ENCODE measurements at places on chromosomes 6 and 20.

DNA sequence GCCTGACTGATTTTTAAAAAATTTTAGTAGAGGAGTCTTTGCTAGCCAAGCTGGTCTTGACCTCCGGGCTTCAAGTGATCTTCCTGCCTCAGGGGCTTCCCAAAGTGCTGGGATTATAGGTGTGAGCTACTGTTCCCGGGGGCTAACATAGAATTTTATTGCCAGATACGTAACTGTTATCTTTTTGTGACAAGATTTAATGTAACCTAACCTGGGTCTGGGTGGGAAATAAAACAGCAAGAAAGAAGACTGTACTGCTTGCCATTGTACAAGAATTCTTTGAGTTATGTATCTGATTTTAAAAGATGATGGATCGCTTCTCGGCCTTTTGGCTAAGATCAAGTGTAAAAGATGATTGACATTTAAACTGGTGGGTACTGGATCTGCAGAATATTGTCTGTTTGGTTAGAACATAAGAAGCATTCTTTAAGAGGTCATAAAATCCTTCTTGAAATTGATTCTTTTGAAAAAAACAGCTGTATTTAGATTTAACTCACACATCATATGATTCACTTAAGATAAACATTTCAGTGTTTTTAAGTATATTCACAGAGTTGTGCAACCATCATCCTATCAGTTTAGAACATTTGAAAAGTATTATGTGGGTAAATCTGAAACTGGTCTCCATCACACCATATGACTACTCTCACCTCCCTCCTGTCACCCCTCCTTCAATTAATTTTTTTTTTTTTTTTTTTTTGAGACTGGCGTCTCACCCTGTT lies 21.6 kb downstream of the TPX2 start:
- no peak for DNase-seq

GRCh38 chr20:63087872-63088680 lies 81.3 kb upstream of the BHLHE23 start:
- DNase-seq, result no peak

- DNase-seq, result no peak
These were observed 127.3 kb downstream of the RTN4IP1 start for GRCh38 chr6:106501960-106502371.

DNA sequence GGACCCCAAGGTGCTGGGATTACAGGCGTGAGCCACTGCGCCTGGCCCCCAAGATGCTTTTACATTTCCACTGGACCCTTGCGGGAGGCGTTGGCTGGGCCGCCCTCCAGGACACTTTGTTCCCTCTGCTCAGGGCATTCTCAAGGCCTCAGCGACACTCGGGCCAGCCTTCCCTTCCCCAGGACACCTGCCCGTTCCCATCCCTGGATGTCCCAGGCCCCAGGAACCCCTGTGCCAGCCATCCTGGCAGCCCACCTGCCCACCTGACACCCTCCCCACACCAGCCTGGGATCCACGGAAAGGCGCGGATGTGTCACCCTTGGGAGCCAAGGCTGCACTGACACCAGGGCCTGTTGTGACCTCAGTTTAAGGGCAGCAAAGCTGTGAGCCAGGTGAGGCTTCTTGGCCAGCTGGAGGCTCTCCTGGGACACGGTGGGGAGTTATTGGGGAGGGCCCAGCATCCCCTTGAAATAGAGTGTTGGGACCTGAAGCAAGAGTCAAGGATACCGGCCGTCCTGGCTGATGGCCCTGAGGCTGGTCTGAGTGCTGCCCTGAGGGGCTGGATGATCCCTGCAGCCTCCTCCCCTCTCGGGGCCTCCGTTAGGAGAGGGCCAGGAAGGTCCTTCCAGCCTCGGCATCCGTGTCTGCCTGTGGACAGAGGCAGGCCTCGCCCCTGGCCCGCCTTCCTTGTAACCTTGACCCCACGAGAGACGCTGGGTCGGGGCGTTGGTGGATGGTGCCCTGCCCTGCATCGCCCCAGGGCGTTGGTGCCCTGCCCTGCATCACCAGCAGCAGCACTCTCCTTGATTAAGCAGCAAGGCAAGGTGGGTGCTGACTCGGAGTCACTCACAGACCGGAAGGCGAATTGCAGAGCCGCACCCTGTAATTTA lies 84.2 kb upstream of the BHLHE23 start:
- no peak for DNase-seq

DNA sequence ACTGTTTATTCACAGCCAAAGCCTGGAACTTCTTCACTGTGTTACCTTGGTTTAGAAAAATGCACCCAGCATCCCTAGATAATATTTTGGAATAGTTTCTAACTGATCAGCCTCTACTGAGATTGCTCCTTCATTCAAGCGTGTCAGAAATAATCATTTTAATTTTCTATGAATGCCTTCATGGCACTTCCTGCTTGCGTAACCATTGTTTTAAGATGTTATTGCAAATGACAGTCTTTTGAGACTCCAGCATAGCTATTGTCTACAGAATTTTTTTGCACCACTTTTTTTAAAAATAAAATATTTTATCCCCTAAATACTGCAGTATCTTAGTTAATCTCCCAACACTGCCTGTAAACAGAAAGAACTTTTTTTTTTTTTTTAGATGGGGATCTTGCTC lies 213.1 kb downstream of the PHACTR1 start:
- DNase-seq, result no peak

GRCh38 chr20:7926323-7926722 lies 13.9 kb downstream of the HAO1 start:
- no peak for DNase-seq

GRCh38 chr6:10315034-10315433 lies 99.8 kb downstream of the TFAP2A start:
- no peak for DNase-seq

- no peak for DNase-seq
These were observed 17.3 kb downstream of the BPHL start for GRCh38 chr6:3135668-3136291.

- no peak for DNase-seq
These were observed 24.5 kb downstream of the ACSS1 start for GRCh38 chr20:25033265-25033923.

DNA sequence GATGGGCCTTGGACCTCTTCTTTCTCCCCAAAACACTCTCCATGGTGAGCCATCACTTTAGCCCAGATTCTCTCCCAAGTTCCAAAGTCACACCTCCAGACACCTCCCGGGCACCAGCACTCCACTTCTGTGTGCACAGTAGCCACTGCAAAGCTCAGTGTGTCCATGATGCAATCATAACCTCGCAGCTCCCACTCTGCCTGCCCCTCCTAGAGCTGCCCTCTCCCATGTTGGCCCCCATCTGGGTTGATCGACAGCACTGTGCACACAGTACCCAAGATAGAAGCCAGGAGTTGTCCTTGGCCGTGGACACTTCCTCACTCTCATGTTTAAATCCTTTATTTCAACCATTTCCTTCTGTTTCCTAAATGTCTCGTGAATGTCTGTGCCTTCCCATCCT lies 293.3 kb downstream of the PACRG start:
- no peak for DNase-seq

GRCh38 chr6:16204653-16205376 lies 33.6 kb upstream of the GMPR start:
- no peak for DNase-seq

DNA sequence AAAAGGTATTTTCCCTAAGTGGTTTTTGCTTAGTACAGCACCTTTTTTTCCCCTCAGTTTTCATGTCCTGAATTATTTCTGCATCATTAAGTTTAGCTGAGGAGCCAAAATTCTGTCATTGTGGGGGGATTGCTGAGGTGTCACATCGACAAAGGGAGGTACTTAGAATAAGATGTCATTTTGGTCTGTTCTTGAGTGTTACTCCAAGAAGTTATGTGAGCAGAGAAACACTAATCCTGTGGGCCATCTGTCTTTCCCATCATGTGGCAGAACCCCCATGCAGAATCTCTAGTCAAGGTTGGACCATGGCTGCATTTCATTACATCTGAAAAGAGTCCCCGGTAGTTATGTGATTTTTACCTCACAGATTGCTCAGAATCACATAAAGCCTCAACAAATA lies 167.8 kb upstream of the CENPW start:
- no peak for DNase-seq

- DNase-seq, result no peak
These were observed 139.9 kb downstream of the KCNQ5 start for GRCh38 chr6:72761761-72762160.

GRCh38 chr6:112216662-112217551 lies 37.5 kb downstream of the LAMA4 start:
- DNase-seq, result no peak

- no peak for DNase-seq
These were observed 23.4 kb upstream of the INSM1 start for GRCh38 chr20:20344476-20344875.

Measured in mucosa of gallbladder (tissue), 1 donor.